Sciatic nerve (tissue), 2 donors: ENCODE measurements at places on chromosomes 5 and 9. TPM values are rescaled to one million over a fixed set of nuclear protein-coding genes. Genes with fewer than 3 reads are reported as not detected.

The SPATA9 gene
- 1.6 TPM for total RNA-seq

The COL15A1 gene
- 94.6 TPM for total RNA-seq

DNA sequence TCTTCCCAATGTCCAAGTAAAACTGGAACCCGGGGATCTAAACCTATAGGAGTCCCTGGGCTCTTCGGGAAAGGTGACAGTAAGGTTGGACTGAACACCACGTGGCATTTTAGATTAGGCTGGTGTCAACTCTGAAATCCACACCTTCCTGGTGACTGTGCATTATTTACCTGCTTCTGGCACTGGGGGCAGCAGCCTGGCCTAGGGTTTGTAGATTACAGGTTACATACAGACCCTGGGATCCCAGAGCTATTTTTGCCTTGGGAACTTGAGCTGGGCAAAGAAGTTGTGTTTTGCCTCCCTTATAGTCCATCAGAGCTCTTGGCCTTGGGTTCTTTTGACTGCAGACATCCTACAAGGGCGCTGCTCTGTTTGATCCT lies 173.2 kb downstream of the DAB2IP start:
- no peak for DNase-seq

GRCh38 chr5:133848341-133848811 lies 120.0 kb downstream of the C5orf15 start:
- DNase-seq = no peak

- no peak for DNase-seq
Measured at GRCh38 chr5:61115968-61116367, 46.3 kb downstream of the SMIM15 start.

GRCh38 chr5:89436464-89436863 lies 553.5 kb upstream of the MEF2C start:
- no peak for DNase-seq

DNA sequence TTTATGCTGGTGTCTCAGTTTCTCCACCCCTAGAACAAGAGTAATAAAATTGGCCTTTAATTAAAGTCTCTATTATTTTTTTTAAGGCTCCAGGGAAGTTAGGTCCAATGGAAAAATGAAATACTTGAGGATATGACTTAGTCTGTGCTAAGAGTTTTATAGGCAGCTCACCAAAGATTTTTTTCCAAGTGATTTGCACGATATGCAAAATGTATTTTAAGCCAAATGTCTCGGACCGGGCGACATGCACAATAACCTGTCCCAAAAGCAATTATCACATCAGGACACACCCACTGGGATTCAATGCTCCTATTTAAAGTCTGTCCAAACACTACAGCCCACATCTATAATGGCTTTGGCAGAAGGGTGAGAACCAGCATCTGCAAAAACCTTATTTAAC lies 136.1 kb upstream of the ANKH start:
- DNase-seq = no peak

GRCh38 chr5:76331126-76331525 lies 72.0 kb upstream of the IQGAP2 start:
- no peak for DNase-seq

- DNase-seq = no peak
Measured at GRCh38 chr9:90038763-90039162, 434.0 kb downstream of the GADD45G start.

- DNase-seq = peak; percentile 83
Measured at GRCh38 chr5:132489871-132490483, 596 bp downstream of the IRF1 start.

DNA sequence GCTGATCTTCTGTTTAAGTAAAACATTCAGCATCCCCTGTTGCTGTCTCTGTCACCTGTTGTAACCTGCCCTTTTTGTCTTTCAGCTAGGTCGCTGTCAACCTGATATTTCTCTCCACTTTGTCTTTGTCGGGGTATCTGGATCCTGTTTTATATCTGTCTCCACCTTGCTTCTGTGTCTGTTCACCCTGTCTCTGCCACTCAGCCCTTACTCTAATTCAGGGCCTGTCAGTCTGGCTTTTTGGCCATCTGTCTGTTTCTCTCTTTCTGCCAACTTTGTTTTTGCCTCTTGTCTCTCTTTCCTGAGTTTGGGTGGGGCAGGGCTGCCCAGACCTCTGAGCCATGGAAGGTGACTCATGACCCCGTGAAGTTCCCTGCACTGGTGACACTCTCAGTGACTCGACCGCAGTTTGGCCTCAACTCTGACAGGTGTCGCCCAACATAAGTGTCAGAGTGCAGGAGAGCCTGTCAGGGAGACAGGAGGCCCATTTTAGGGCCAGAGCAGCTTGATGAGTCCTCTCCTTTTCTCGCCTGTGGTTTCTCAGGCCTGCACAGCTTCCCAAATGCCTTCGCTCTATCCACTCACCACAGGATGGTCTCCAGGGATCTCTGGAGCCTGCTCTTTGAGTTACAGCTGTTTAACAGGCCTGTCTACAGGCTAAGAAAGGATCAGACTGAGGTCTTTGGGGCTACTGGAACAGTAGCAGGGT lies 868 bp downstream of the ZBTB43 start:
- DNase-seq = no peak
